ENCODE measurements at places on chromosomes 11 and 22.
A peak's percentile ranks its signal among the peaks of the same experiment; 100 is the strongest.

DNA sequence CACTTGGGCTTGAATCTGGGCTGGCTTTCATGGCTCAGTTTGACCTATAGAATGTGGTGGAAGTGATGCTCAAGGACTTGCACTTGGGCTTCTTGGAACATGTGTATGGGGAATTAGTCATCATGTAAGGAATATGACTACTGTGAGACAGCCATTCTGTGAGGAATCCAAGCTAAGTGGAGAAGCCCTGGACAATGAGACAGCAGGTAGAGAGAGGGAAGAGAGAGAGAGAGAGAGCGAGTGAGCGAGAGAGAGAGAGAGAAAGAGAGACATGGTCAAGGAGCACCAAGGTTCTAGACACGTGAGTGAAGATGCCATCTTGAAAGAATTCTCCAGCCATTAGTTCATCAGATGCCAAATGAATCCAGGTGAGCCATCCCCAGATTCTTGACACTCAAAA, 261.6 kb upstream of the SORL1-AS1 start:
- no peak for DNase-seq

- DNase-seq, result no peak
Measured at GRCh38 chr22:24962094-24962493, 9.6 kb downstream of the KIAA1671 start.

DNA sequence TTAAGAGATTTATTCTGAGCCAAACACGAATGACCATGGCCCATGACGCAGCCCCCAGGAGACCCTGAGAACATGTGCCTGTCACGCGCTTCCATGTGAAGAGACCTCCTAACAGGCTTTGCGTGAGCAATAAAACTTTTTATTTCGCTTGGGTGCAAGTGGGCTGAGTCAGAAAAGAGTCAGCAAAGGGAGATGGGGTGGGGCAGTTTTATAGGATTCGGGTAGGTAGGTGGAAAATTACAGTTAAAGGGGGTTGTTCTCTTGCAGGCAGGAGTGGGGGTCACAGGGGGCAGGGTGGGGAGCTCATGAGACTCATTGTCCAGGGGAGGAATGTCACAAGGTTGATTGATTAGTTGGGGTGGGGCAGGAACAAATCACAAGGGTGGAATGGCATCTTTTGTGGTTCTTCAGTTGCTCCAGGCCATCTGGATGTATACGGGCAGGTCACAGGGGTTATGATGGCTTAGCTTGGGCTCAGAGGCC, 77.2 kb upstream of the FTH1 start:
- no peak for DNase-seq

DNA sequence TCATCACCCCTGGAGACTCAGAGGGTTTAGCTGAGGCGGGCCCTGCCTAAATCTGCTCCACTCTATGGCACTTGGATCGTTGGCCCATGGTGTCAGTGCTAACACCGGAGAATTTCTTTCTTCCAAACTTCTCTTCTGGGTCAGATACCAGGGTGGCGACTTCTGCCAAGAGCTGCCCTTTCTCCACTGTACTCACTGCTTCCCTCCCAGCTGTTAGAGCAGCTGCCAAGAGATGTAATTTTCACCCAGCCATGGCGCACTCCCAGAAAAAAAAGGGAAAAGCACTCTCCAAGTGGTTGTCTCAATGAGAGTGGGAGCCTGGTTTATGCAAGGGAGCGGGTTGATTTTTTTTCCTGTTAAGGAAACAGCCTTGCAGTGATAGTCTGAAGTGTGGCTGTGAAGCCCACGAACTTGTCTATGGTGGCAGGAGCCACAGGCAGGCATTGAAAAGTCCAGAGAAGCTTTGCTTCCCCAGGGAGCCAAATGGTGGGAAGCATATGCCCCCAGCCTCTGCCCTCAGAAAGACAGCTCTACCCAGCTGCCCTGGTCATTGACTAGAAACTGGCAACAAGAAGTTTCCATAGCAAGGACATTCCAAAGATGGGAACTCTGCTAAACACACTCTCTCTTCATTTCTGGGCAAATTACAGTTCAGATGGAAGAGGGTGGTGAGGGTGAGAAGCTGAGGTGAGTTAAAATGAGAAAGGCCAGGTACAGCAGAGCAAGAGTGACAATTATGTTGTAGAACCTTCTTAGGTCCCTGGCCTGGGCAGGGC, 10.7 kb downstream of the PCSK7 start:
- no peak for DNase-seq

DNA sequence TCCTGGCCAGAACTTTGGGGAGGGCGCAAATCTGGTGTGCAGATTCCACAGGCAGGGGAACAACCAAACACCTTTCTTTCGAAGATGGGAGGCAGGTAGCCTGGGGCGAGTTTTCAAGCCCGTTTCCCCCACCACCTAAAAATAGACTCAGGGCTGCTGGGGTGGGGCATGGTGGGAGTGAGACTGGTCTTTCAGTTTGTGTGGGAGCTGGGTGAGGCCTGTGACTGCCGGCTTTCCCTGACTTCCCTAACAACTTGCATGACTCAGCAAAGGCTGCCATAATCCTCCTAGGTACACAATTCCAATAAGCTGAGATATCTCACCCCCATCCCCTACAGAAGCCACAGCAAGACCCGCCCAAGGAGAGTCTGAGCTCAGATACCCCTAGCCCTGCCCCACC, 4.3 kb upstream of the OR5B12 start:
- DNase-seq, result no peak

- peak; percentile 41 for DNase-seq
Measured at GRCh38 chr11:113721462-113722066, 15.5 kb upstream of the TMPRSS5 start.

DNA sequence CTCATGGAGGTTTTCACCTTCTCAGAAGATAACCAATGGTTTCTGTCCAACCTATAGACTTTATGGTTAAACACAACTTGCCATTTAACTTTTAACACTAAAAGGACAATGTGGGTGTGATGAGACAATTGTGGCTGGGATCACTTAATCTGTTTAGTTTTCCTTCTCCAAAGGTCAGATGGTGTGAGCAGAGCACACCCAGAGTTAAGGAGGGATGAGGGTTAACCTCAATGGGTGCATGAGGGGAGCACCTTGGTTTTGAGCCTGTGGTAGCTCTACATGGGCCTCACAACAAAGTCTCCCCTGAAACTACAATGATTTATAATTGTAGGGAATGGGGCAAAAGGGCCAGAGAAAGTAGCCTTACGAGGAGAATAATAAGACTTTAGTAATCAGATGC, 28.9 kb upstream of the CHRM4 start:
- DNase-seq, result no peak

DNA sequence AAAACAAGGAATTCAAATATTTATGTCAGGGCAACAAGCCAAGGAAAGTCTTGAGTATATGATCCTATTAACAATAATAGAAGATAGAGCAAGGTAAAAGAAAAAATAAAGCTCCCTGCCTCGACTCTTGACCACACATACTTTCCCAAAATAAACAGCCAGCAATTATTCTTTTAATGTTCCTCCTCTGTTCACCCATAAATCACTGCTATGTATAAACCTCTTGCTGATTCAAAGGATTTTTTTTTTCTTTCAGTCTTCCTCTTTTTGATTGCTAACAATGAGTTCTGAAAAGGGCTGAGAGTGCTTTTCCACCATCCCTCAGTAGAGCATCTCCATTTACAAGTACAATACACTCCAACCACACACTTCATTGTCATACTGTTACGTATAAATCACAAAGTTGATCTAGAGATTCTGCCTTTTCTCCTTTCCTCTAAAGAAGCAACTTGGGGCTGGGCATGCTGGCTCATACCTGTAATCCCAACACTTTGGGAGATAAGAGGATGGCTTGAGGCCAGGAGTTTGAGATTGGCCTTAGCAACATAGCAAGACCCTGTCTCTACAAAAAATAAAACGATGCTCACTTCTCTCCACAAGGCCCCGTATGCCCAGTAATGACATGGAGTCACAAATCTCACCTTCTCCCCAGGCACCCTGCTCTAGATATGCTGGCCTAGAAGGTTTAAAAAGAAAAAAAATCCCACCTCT, 24.0 kb downstream of the RAB30 start:
- no peak for DNase-seq

DNA sequence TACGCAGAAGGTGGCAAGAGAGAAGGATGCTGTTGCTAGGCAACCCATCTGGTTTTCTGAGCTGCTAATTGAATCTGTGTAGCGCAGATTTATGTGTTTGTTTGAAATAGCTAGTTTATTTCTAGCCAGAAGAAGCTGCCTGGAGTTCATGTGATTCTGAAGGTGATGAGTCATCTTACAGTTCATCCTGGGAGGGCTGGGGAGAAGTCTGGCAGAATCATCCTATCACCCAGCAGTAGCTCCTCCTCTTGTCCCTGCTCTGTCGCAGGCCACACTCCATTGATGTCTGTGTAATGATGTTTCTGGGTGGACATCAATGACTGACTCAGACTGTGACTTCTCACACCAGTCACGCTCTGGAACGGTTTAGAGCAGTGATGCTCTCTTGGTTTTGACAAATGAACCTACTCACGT, 4.8 kb upstream of the FBXO7 start:
- DNase-seq, result peak; percentile 57

- no peak for DNase-seq
Measured at GRCh38 chr11:121711939-121712338, 259.2 kb upstream of the SORL1-AS1 start.

GRCh38 chr11:93945596-93945995, 75.6 kb upstream of the HEPHL1 start:
- DNase-seq, result no peak

DNA sequence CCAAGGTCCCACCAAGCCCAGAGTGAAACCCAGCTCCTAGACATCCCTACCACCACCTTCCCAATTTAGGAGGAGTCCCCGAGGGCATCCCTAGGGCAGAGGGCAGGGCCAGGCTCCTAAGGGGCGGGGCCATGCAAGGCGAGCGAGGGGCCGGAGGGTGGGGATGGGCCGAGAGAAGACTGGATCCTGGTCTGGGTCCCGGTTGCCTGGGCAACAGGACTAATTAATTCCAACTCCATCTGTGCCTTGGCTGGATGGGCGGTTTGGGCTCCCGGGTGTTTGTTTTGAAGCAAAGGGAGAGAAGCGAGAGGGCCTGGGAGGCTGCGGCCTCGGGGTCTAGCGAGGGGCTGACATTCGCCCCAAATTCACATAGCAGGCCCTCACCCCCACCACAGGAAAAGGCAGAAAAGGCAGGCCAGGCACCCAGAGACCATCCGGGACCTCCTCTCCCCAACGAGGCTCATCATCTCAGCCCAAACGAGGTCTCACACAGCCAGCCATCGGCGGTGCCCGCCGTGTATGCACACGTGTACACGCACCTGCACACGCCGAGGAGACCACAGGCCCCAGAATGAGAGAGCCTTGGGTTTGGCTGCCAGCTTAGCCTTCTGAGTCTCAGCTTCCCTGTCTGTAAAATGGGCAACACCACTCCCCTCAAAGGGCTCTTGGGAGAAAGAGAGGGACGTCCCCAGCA, 23.9 kb downstream of the ELFN2 start:
- no peak for DNase-seq

DNA sequence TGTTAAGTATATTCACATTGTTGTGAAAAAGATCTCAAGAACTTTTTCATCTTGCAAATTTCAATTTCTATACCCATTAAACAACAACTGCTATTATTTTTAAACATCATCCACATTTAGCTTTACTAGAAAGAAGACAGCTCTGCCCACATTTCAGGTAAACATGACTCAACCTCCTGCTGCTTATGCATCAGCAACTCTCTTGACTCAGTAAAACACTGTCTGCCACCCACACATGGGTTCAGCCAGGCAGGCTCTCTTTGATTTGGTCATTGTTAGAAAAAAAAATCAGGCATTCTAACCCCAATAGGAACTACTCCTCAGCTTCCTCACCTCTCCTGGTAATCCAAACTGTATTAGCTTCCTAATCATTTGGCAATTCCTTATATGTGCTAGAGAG, 5.1 kb upstream of the ENDOD1 start:
- no peak for DNase-seq

- DNase-seq, result no peak
Measured at GRCh38 chr11:106426696-106427095, 349.2 kb downstream of the AASDHPPT start.

DNA sequence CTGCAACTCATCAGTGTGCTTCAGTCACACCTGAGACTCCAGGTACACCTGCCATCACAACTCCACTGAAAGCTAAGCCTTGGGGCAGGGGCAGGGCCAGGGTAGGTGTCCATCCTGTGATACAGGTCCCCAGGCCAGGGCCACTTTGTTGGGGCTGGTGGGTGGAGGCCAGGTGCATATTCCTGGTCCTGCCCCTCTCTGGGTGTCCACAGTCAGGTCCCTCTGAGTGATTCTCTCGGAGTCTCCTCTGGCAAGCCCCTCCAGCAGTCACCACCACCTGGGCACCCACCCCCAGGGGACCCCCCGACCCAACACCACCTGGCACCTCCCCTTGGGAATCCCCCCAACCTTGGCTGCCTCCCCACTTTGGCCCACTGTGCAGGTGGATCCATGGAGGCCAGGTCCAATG, 9.5 kb upstream of the ACR start:
- DNase-seq, result no peak

- no peak for DNase-seq
Measured at GRCh38 chr11:99571094-99571493, 550.3 kb downstream of the CNTN5 start.

GRCh38 chr11:106193956-106194355, 116.5 kb downstream of the AASDHPPT start:
- no peak for DNase-seq
